ENCODE measurements at places on chromosomes 5 and 9.

- DNase-seq = no peak
These were observed 23.2 kb downstream of the CDKN2A start for GRCh38 chr9:21970800-21971640.

GRCh38 chr5:165808335-165808734 lies 2302.9 kb downstream of the MAT2B start:
- no peak for DNase-seq

GRCh38 chr9:98375138-98375726 lies 119.8 kb upstream of the TBC1D2 start:
- no peak for DNase-seq

DNA sequence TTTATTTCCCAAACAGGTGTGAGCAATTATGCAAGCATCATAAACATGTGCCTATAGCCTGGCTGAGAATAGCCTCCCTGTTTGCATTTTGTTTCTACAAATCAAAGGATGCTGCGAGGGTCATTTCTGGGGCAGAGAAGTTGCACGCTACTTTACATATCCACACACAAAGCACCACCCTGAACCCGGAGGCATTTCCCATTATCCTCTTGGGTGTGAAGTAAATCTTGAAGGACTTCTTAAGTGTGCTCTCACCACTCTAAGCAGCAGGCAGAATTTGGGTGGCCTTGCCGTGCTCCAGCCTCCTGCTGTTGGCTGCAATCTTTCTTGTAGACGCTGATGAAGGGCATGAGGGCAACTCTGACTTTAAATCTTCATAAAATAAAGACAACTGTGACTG lies 124.0 kb upstream of the TLE4 start:
- DNase-seq = no peak

DNA sequence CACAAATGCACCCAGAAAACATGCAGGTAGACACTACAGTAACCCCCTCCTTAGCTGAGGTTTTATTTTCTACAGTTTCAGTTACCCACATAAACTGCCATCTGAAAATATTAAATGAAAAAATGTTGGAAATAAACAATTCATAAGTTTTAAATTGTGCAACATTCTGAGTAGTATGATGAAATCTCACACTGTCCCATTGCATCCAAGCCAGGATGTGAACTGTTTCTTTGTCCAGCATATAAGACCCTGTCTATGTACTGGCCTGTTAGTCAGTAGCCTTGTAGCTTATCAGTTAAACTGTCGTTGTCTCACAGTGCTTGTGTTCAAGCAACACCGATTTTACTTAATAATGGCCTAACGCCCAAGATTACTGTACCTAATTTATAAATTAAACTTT lies 630.5 kb downstream of the ANXA1 start:
- DNase-seq = no peak

DNA sequence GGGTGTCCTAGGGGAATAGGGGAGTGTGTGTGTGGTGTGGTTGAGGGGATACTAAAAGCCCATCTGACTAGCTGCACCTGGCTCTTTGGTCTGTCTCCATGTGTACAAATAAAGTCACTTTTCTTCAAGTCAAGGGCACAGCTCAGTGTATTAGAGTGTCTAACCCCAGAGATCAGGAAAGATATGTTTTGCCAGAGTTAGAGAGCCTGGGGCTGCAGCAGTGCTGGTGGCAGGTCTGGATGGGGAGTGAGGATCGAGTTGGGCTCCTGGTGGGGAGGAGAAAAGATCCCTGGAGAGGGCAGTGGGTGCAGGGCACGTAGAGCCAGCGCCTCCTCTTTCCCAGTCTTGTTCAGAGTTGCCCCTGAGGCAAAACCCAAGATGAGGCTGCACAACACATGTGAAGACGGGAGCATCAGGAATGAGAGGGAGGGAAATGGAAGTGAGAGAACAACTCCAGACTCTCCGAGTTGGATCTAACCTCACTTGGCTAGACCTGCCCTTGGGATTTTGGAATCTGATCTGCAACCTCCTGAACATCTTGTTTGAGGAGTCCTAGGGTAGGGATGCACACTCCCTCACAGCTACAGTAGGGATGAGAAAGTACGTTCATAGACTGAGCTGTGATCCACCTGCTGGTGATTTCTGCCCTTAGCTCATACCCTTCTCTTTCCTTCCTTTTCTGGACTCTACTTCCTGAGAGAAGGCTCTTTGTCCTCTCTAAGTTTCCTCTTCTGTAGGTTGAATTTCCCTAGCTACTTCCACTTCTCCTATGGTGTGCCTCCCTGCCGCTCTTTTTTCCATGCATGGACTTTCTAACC lies 309.9 kb downstream of the ZSWIM6 start:
- no peak for DNase-seq

DNA sequence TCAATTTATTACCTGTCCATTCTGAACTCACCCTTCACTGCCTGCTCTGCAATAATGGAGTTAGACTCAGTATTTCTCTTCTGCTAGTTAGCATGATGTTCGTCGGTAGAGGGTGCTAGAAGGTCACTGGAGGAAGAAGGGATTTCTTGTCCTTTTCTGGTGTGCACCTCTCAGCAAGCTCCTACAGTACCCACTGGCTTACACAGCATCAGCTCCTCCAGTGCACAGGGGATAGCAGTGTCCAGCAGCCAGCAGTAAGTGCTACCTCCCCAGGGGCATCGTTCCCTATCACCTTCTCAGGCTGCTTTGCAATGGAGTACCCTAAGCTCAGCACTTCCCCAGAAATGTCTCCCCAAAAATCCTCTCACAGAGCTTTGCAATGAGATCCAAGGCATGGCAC lies 45.9 kb upstream of the APC start:
- peak; percentile 27 for DNase-seq

- DNase-seq = no peak
These were observed 60.5 kb upstream of the C5orf46 start for GRCh38 chr5:147966829-147967228.

GRCh38 chr5:138011991-138012390 lies 20.9 kb downstream of the FAM13B start:
- DNase-seq = no peak

GRCh38 chr5:172168311-172168710 lies 19.7 kb downstream of the STK10 start:
- DNase-seq = no peak

DNA sequence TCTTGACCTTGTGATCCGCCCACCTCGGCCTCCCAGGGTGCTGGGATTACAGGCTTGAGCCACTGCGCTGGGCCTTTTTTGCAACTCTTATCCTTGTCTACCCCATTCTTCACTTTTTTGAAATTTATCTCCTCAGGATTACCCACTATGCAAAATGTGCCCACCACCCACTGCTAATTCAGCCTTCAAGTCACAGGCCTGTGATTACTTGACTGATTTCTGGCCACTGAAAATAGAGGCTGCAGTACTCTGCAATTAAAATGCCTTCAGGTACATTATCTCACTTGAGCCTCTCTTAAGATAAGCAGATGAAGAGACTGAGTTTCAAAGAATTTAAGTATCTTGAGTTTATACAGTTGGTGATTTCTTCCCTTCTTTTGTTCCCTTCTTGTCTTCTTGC lies 112.4 kb upstream of the SPATA31D4 start:
- DNase-seq = no peak

- no peak for DNase-seq
These were observed 75.3 kb upstream of the IL12B start for GRCh38 chr5:159405611-159406031.

DNA sequence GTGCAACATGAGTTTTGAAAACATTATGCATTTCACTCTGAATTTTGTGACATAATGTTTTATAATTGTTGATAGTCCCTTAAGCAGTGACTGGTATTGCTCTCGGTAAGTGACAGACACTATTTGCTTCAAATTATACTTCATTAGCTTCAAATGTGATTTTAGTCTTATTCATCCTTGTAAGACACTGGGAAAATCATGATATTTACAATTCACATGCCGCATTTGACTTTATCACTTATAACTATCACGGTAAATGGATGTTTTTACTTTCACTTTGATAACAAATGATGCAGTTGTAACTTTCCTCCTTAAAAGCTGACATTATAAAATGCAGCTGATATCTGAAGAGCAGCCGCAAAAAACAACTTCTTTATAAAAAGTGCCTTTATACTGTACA lies 44.1 kb upstream of the ITGA2 start:
- DNase-seq = no peak

DNA sequence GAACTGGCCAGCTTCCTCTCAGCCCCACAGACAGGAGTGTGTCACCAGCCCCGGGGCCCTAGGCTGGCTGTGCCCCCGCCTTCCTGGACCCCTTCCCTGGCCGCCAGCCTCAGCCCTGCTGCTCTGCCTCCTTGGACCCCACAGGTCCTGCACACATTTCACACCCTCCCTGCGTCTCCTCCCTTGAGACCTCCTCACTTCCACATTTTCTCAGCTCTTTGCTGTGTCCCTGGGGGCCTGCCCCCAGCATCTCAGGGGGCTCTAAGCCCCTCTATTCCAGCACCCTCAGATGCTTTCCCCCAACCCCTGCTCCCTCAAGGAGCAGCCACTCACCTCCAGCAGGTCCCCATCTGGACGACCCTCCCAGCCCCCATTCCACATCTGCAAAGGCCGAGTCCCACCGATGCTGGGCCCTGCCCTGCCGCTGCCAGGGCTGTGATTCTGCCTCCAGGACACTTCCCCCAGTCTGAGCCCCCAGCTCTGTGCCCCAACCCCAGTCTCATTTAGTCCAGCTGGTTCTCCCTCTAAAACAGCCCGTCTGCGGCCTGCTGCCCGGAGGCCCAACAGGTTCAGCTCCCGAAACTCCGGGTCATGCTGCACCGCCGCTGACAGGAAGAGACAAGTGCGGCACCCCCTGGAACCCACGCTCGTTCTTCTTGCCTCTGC lies 4.2 kb downstream of the SLC34A3 start:
- no peak for DNase-seq

GRCh38 chr5:113095831-113096230 lies 119.2 kb downstream of the DCP2 start:
- DNase-seq = no peak

GRCh38 chr9:84850830-84851392 lies 181.4 kb downstream of the NTRK2 start:
- no peak for DNase-seq

- peak; percentile 7 for DNase-seq
These were observed 798 bp downstream of the MEGF9 start for GRCh38 chr9:120713257-120714087.

- no peak for DNase-seq
These were observed 94.4 kb upstream of the IER5L start for GRCh38 chr9:129272348-129273025.

- no peak for DNase-seq
These were observed 341.7 kb upstream of the CLINT1 start for GRCh38 chr5:158200619-158201018.

GRCh38 chr9:98038958-98039357 lies 17.6 kb upstream of the NANS start:
- DNase-seq = no peak

GRCh38 chr5:78889369-78890140 lies 95.6 kb downstream of the ARSB start:
- DNase-seq = no peak

DNA sequence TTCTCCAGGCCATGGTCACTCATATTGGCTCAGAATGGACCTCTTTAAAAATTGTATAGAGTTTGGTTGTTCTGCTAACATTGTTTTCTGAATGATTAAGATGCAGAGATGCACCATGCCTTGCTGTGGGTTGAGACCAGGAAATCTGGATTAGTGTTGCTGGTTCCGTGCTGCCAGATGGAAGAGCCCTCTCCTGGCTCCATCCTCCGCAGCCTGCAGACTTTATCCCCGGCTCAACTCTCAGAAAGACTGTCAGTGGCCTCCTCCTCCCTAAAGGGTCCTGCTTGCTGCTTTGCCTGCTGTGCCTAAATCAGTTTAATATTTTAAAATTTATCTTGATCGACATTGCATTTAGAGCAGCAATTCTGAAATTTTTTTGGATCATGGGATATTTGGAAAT lies 196.7 kb downstream of the TENT4A start:
- no peak for DNase-seq

DNA sequence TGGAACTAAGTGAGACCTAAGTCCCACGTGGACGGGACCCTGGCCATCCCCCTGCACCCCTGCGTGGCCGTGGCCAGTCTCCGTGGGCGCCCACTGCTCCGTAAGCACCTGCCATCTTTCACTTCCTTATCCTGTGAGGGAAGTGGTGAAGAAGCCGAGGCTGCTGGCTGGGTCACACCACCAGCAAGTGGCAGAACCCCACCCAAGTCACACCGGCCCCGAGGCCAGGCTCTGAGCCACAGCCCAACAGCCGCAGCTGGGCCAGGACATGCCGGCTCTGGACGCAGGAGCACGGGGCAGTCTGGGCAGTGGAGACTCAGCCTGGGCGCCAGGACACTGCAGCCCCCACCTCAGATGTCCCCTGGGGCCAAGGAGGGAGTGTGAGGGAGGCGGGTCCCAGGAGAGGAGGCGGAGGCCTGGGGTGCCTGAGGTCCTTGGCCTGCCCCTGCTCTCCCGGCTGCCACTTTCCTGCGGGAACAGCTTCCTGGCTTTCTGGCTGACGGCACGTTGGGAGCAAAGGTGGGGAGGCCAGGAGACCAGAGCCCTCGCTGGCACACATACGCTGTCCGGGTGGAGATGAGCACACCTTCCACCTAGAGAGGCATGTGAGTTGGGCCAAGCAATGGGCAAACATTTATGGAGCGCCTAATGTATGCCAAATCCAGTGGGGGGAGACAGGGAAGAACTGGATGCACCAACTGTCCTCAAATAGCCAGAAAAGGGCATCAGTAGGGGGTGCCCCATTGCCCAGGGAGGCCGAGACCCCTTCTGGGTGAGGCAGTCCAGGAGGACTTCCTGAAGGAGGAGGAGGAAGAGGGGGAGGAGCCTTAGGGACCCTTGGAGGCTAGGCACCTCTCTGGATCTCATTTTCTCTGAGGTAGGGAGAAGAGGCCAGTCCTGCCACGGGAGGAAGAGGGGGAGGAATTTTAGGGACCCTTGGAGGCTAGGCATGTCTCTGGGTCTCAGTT lies 43.9 kb upstream of the EGFL7 start:
- DNase-seq = peak; percentile 33

DNA sequence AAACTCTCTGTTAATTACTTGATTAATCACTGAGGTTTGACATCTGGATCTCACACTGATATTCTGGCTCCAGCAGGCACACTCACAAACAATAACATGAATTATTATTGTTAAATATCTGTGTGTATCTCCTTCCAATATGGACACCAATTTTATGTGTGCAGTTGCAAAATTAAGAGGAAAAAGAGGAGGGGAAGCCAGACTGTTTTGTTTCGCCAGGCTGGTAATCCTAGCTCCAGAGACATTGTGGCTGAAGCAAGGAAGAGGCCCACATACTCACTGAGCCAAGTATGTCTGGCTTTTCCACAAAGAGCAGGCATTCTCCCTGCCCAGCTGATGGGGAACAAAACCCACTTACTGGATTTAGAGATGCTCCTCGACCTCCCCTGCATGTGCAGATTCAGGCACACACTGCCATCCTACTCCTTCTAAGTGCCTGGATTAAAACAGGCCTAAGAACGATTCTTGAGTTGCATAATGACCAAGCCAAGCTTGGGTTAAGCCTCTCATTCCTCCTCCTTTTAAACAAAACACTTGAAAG lies 181.9 kb downstream of the ESM1 start:
- DNase-seq = no peak

DNA sequence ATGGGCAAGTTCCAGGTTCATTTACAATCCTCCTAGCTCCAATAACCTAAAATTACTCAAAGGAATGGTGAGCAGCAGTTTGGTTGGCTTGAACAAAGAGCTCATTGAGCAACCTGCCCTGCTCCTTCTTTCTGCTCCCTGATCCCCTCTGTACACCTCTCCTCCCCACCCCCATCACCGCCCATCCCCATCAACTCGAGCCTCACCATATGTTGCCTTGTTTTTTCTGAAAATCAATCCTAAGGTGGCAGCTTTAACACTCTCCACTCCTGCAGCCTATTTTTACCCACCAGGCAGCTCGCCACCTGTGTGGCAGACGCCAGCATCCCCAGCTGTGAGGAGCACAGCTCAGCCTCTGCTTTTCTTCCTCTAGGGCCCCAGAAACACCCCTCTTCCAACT lies 533.4 kb upstream of the BRINP1 start:
- DNase-seq = no peak
